A549 (cell line): ENCODE measurements at places on chromosomes 11 and 22. TPM values are rescaled to one million over a fixed set of nuclear protein-coding genes. Genes with fewer than 3 reads are reported as not detected.

Gene SAA1
- 0.37 to 0.64 TPM (median 0.44 TPM) in 3 replicates for polyA plus RNA-seq

Gene VPREB3
- 0.37 to 0.61 TPM (median 0.52 TPM) in 3 replicates for polyA plus RNA-seq

Gene RAB38
- 0.38 to 0.59 TPM (median 0.53 TPM) in 3 replicates for polyA plus RNA-seq

Gene FOXR1
- polyA plus RNA-seq, result not detected in 3 replicates

Gene TSKU
- 145 to 171 TPM (median 164 TPM) in 3 replicates for polyA plus RNA-seq

Gene OR51B4
- polyA plus RNA-seq, result not detected in 3 replicates

Gene SYT8
- polyA plus RNA-seq, result 0.21 to 0.25 TPM (median 0.22 TPM) in 3 replicates

Gene HEPN1
- polyA plus RNA-seq, result not detected in 3 replicates

Gene SHANK2
- polyA plus RNA-seq, result 4.7 to 6.7 TPM (median 5.3 TPM) in 3 replicates

Gene APOL4
- not detected in 3 replicates for polyA plus RNA-seq

Gene MS4A2
- polyA plus RNA-seq, result not detected in 3 replicates

Gene LRRC74B
- polyA plus RNA-seq, result 0.04 to 0.10 TPM (median 0.05 TPM) in 3 replicates

Gene NLRP6
- not detected in 3 replicates for polyA plus RNA-seq

Gene MMP7
- 8.9 to 10.9 TPM (median 10.1 TPM) in 3 replicates for polyA plus RNA-seq

Gene ACTN3
- polyA plus RNA-seq, result not detected in 3 replicates

Gene PHRF1
- polyA plus RNA-seq, result 23.0 to 25.3 TPM (median 23.7 TPM) in 3 replicates

Gene UCP2
- polyA plus RNA-seq, result 126 to 138 TPM (median 131 TPM) in 3 replicates

Gene PLEKHB1
- 0.76 to 1.2 TPM (median 1.1 TPM) in 3 replicates for polyA plus RNA-seq

Gene BSX
- not detected in 3 replicates for polyA plus RNA-seq

Gene ADM2
- polyA plus RNA-seq, result 0.46 to 0.62 TPM (median 0.50 TPM) in 3 replicates

Gene MLC1
- not detected in 3 replicates for polyA plus RNA-seq

Gene MS4A4A
- polyA plus RNA-seq, result not detected in 3 replicates

Gene SOX6
- polyA plus RNA-seq, result 0.07 to 0.08 TPM in 2 of 3 replicates, not detected in the other

Gene SMIM38
- 0.05 to 0.08 TPM in 2 of 3 replicates, not detected in the other for polyA plus RNA-seq

Gene OR4A15
- not detected in 3 replicates for polyA plus RNA-seq

Gene KRTAP5-8
- polyA plus RNA-seq, result not detected in 3 replicates

Gene IL10RA
- polyA plus RNA-seq, result 0.03 TPM in 1 of 3 replicates, not detected in the others

Gene MFRP
- polyA plus RNA-seq, result not detected in 3 replicates

Gene SAMM50
- polyA plus RNA-seq, result 49.3 to 50.8 TPM (median 49.3 TPM) in 3 replicates

Gene LMO2
- 0.15 to 0.21 TPM (median 0.16 TPM) in 3 replicates for polyA plus RNA-seq

Gene DDI1
- not detected in 3 replicates for polyA plus RNA-seq

Gene OR6A2
- polyA plus RNA-seq, result not detected in 3 replicates

Gene C11orf16
- not detected in 3 replicates for polyA plus RNA-seq

Gene TENM4
- polyA plus RNA-seq, result 0.12 to 0.31 TPM (median 0.18 TPM) in 3 replicates

Gene FAM227A
- polyA plus RNA-seq, result 1.4 to 1.7 TPM (median 1.4 TPM) in 3 replicates

Gene SCGB1C1
- polyA plus RNA-seq, result not detected in 3 replicates

Gene ANGPTL5
- polyA plus RNA-seq, result not detected in 3 replicates

Gene TUBA8
- polyA plus RNA-seq, result 0.13 to 0.41 TPM in 2 of 3 replicates, not detected in the other
